ENCODE measurements at places on chromosomes 3 and 15.

DNA sequence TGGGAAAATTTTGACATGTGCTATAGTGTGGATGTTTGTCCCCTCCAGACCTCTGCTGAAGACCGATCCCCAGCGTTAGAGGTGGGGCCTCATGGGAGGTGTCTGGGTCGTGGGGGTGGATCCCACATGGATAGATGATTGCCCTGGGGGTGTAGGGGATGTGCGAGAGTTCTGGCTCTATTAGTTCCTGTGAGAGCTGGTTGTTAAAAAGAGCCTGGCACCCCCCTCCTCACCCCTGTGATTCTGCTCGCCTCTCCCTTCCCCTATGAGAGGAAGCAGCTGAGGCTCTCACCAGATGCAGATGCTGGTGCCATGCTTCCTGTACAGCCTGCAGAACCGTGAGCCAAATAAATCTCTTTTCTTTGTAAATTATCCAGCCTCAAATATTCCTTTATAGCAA, 67.4 kb downstream of the ATP10A start:
- no peak overlapping the region for H3K4me3 ChIP-seq
- no peaks in the 10 kb centered on the region for H3K4me1 ChIP-seq
- DNase-seq, result no peak
- no peaks in the 10 kb centered on the region for H3K27me3 ChIP-seq

DNA sequence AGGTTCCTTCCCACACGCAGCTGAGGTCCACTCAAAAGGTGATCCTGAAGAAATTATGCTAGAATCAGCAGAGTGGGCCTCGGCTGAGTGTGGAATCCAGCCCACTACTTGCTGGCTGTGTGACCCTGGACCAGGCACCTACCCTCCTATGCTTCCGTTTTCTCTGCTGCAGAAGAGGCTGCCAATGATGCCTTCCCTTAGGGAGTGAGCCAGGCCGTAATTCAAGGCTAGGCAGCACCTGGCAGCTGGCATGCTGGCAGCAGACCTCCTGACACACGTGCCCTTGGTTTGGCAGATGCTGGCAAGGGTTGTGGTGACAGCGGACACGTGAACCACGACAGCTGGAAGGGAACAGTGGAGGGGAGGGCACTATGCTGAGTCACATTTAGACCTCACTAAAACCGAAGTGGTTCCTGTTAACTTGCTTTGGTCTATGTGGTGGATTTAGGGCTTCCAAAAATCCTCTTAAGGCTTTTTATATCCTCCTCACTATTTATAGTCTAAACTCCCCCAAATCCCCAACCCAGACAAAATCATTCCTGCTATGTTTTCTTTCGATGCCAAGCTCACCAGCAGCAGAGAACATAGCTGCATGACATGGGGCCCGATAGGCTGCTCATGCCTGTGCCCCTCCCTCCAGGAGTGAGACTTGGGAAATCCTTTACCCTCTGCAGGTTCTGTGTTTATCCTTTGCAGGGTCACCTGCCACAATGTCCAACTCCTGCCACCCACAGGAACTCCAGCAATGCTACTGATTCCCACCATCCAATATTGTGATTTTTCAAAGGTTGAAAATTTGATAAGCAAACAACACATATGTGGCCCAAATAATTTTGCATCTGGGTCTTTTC, 10.6 kb upstream of the PCSK6 start:
- H3K27ac ChIP-seq, result no peak overlapping the region
- H3K4me1 ChIP-seq, result no peaks in the 10 kb centered on the region
- H3K27me3 ChIP-seq, result no peaks in the 10 kb centered on the region
- no peak overlapping the region for H3K4me3 ChIP-seq

- no peak overlapping the region for H3K4me3 ChIP-seq
- no peaks in the 10 kb centered on the region for H3K36me3 ChIP-seq
- H3K4me1 ChIP-seq, result no peaks in the 10 kb centered on the region
- H3K27ac ChIP-seq, result no peak overlapping the region
- peak; percentile 2 for DNase-seq
- no peaks in the 10 kb centered on the region for H3K27me3 ChIP-seq
These were observed 1002.8 kb upstream of the NR2F2 start for GRCh38 chr15:95327661-95328060.

DNA sequence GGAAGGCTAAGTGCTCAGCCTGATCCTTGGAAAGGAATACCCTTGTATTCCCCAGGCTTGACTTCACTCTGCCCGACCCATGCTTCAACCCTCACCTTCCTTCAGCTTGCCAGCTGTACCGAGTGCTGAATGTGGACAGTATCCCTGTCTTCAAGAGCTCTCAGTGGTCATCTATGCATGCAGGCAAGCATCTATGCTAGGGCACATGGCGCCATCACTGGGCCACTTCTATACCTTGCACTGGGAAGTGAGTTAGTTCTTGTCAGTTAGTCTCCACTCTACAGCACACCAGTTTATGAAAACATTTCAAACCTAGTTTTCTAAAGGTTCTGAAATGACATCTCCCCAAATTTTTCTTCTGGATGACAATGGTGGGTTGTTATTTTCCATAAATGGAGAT, 82.0 kb upstream of the MYRIP start:
- no peaks in the 10 kb centered on the region for H3K36me3 ChIP-seq
- DNase-seq, result peak; percentile 51
- no peaks in the 10 kb centered on the region for H3K27me3 ChIP-seq
- no peak overlapping the region for H3K4me3 ChIP-seq
- no peaks in the 10 kb centered on the region for H3K4me1 ChIP-seq
- no peak overlapping the region for H3K27ac ChIP-seq

- DNase-seq, result no peak
- no peak overlapping the region for H3K4me3 ChIP-seq
- no peaks in the 10 kb centered on the region for H3K36me3 ChIP-seq
- no peak overlapping the region for H3K27ac ChIP-seq
- H3K27me3 ChIP-seq, result no peaks in the 10 kb centered on the region
- H3K4me1 ChIP-seq, result no peaks in the 10 kb centered on the region
These were observed 107.4 kb downstream of the VGLL4 start for GRCh38 chr3:11536132-11536935.

DNA sequence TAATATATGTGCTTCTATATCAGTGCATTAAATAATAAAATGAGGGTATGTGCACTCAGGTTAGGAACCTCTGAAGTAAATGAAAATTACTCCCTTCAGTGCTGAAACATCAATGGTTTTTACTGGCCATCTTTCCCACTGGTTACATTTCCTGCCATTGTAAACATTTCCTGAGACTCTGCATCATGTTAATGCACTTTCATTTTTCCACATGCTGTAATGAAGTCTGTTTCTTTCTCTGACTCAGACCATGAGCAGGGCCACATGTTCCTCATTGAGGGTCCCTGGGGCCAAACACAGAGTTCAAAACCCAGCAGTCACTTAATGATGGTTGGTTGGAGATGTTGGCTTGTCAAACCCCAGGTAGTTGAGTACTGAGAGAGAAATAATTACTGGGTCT, 15.3 kb downstream of the FAM3D start:
- H3K36me3 ChIP-seq, result no peaks in the 10 kb centered on the region
- no peaks in the 10 kb centered on the region for H3K27me3 ChIP-seq
- no peak for DNase-seq
- no peaks in the 10 kb centered on the region for H3K4me1 ChIP-seq
- no peak overlapping the region for H3K27ac ChIP-seq
- H3K4me3 ChIP-seq, result no peak overlapping the region

- peak; percentile 49 for DNase-seq
- no peaks in the 10 kb centered on the region for H3K27me3 ChIP-seq
- no peaks in the 10 kb centered on the region for H3K4me1 ChIP-seq
- H3K27ac ChIP-seq, result no peak overlapping the region
- peaks cover 8% of the 10 kb centered on the region for H3K36me3 ChIP-seq
- no peak overlapping the region for H3K4me3 ChIP-seq
These were observed 28.3 kb downstream of the SEC61A1 start for GRCh38 chr3:128080323-128081080.

GRCh38 chr3:149015393-149015792, 24.1 kb downstream of the GYG1 start:
- peaks cover 3% of the 10 kb centered on the region for H3K36me3 ChIP-seq
- H3K27ac ChIP-seq, result no peak overlapping the region
- H3K27me3 ChIP-seq, result no peaks in the 10 kb centered on the region
- H3K4me1 ChIP-seq, result no peaks in the 10 kb centered on the region
- DNase-seq, result no peak

DNA sequence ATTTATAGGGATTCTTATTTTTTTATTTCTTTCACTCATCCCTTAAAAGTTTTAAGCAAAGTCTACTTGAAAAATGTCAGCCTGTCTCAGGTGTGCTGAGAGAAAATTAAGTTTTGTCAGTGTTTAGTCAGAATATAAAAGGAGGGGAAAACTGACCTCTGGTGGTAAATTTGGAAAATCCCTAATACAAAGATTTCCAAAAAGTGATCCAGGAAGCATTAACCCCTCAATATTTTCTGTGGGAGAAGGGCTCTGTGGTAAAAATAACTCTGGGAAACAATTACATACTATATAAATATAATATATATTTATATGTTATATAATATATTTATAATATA, 41.0 kb upstream of the FRMD4B start:
- H3K27ac ChIP-seq, result no peak overlapping the region
- H3K36me3 ChIP-seq, result no peaks in the 10 kb centered on the region
- H3K27me3 ChIP-seq, result no peaks in the 10 kb centered on the region

GRCh38 chr3:173411375-173411973, 13.9 kb downstream of the NLGN1 start:
- DNase-seq, result peak; percentile 25
- no peaks in the 10 kb centered on the region for H3K27me3 ChIP-seq
- H3K4me3 ChIP-seq, result no peak overlapping the region
- no peaks in the 10 kb centered on the region for H3K36me3 ChIP-seq
- no peak overlapping the region for H3K27ac ChIP-seq

- DNase-seq, result peak; percentile 27
- no peaks in the 10 kb centered on the region for H3K36me3 ChIP-seq
- H3K27me3 ChIP-seq, result no peaks in the 10 kb centered on the region
- no peak overlapping the region for H3K27ac ChIP-seq
- H3K4me1 ChIP-seq, result peaks cover 5% of the 10 kb centered on the region
These were observed 84.4 kb downstream of the MYLK start for GRCh38 chr3:123799544-123800361.

GRCh38 chr15:55267401-55268175, 22.0 kb downstream of the RAB27A start:
- no peak overlapping the region for H3K4me3 ChIP-seq

DNA sequence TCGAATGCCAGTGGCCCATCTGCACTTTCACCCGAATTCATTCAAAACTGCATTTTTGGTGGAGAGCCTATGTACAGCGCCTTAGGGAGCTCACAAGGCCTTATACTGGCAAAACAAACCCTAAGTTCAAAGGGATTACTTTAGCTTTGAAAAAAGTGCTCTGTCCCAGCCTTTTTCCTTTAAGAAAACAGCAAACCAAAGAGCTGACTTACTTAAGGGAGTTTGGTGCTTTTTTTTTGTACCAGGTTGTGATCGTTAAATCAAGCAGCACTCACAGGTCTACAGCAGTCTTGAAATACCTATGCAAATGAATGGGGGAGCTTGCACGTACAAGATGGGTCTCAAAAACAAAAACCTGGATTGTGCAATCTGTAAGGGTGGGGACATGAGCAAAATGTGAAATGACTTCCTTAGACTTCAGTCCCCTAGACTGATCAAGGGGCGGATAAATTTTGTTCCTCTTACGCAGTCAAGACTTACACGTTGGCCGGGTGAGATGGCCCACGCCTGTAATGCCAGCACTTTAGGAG, 11.6 kb upstream of the PIK3CB start:
- H3K36me3 ChIP-seq, result no peaks in the 10 kb centered on the region
- H3K4me3 ChIP-seq, result no peak overlapping the region
- H3K27ac ChIP-seq, result peak overlapping the region; percentile 79
- DNase-seq, result peak; percentile 88
- peaks cover 9% of the 10 kb centered on the region for H3K4me1 ChIP-seq

GRCh38 chr3:39334205-39334604, 4.7 kb downstream of the CCR8 start:
- H3K27me3 ChIP-seq, result no peaks in the 10 kb centered on the region
- no peak overlapping the region for H3K27ac ChIP-seq
- no peak for DNase-seq
- no peaks in the 10 kb centered on the region for H3K36me3 ChIP-seq
- no peaks in the 10 kb centered on the region for H3K4me1 ChIP-seq
- no peak overlapping the region for H3K4me3 ChIP-seq

DNA sequence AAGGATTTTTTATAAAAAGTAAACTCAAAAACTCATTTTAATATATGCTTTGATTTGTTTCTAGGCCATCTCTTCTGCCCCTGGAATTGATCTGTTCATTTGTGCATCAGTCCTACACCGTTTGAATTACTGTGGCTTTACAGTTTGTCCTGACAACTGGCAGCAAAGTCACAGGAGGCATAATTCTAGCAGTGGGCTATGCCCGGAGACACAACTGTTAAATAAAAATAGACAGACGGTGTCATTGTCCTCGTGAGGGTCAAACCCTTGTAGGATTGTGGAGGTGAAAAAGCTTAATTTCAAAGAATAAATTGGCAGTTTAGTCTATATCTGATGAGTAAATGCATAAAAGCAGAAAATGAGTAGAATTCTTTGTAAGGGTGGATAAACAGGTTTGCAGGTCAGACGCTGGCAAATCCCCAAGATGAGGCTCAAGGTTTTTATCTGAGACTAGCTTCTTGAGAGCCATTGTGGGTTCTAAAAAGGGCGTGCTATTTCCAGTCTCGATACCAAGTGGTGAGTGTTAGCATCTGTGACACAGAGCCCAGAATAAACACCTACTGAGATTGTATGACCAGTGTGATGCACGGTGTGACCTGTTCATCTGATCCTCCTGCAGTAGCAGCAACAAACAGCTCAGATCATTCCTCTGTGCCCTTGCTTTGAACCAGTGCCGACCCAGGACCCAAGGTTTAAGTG, 51.5 kb upstream of the SLCO3A1 start:
- H3K27me3 ChIP-seq, result no peaks in the 10 kb centered on the region
- no peaks in the 10 kb centered on the region for H3K36me3 ChIP-seq
- no peak for DNase-seq
- no peak overlapping the region for H3K27ac ChIP-seq

GRCh38 chr15:41512940-41513505, 604 bp downstream of the LTK start:
- no peak overlapping the region for H3K27ac ChIP-seq
- peak overlapping the region; percentile 3 for H3K4me3 ChIP-seq
- no peaks in the 10 kb centered on the region for H3K36me3 ChIP-seq
- DNase-seq, result peak; percentile 36
- H3K27me3 ChIP-seq, result peaks cover 26% of the 10 kb centered on the region

GRCh38 chr15:68183616-68184315, 21.4 kb downstream of the CALML4 start:
- H3K4me1 ChIP-seq, result no peaks in the 10 kb centered on the region
- no peak overlapping the region for H3K4me3 ChIP-seq
- H3K27me3 ChIP-seq, result no peaks in the 10 kb centered on the region
- peaks cover 9% of the 10 kb centered on the region for H3K36me3 ChIP-seq
- no peak overlapping the region for H3K27ac ChIP-seq
- DNase-seq, result no peak

GRCh38 chr3:12462159-12462947, 21.9 kb upstream of the TSEN2 start:
- no peak for DNase-seq
- no peak overlapping the region for H3K27ac ChIP-seq
- no peaks in the 10 kb centered on the region for H3K27me3 ChIP-seq
- no peaks in the 10 kb centered on the region for H3K36me3 ChIP-seq

Data from mesendoderm (in vitro differentiated cells).